Stimulated activated CD8-positive, alpha-beta memory T cell treated with anti-CD3 and anti-CD28 coated beads, Interleukin-15, amount 100 ng/mL, for 48 hours (primary cell): ENCODE measurements at places on chromosomes 3 and 15.

- DNase-seq: no peak
Measured at GRCh38 chr3:11465744-11466616, 177.7 kb downstream of the VGLL4 start.

DNA sequence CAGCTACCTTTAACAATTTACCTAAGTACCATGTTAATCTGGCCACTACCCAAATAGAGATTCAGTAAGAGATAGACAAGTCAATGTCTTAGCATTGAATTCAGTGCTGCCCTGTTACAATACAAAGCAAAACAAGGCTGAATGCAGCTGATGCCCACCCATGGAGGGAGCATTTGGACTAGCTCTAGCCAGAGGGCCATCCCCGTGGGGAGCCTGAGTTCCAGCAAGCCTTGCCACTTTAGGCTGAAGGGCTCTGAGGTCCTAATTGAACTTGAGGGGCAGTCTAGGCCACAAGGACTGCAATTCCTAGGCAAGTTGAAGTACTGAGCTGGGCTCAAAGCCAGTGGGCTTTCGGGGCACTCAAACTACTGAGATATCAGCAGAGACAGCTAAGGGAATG is 265.9 kb downstream of the EFHB start:
- no peak for DNase-seq

DNA sequence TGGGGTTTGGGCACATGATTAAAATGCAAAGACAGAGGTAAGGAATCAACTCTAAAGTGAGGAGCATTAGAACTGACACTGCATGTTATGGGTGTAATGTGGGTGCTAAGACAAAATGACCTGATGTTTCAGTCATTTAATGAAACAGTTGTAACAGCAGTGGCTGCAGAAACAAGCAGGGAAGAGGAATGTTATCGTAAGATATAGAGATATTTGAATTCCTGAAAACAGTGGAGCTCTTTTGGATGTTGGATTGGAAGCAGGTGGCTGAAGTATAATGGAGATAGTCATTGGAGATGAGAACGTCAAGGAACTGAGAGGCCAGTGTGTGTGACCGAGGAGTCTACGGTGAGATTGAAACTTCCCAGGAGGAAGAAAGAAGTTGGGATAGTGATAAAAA is 1065.2 kb downstream of the ZPLD1 start:
- no peak for DNase-seq

GRCh38 chr3:9946112-9947024 is 5.8 kb downstream of the PRRT3 start:
- peak; percentile 72 for DNase-seq

GRCh38 chr15:56798639-56799038 is 65.3 kb upstream of the ZNF280D start:
- peak; percentile 33 for DNase-seq

DNA sequence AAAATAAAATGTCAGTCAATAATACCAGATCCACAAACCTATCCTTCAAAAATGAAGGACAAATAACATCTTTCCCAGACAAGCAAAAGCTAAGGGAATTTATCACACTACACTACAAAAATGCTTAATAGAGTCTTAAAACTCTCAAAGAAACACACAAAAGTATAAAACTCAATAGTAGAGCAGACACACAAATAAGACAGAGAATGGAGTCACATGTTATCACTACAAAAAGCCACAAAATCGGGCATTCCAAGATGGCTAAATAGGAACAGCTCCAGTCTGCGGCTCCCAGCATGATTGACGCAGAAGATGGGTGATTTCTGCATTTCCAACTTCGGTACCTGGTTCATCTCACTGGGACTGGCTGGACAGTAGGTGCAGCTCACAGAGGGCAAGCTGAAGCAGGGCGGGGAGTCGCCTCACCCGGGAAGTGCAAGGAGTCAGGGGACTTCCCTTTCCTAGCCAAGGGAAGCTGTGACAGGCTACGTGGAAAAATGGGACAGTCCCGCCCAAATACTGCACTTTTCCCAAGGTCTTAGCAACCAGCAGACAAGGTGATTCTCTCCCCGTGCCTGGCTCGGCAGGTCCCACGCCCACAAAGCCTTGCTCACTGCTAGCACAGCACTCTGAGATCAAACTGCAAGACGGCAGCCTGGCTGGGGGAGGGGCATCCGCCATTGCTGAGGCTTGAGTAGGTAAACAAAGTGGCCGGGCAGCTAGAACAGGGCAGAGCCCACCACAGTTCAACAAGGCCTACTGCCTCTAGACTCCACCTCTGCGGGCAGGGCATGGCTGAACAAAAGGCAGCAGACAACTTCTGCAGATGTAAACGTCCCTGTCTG is 46.3 kb downstream of the SENP7 start:
- DNase-seq: no peak

GRCh38 chr3:8001712-8002111 is 499.9 kb upstream of the LMCD1 start:
- DNase-seq: no peak

- DNase-seq: no peak
Measured at GRCh38 chr3:169362301-169362700, 301.2 kb downstream of the MECOM start.

DNA sequence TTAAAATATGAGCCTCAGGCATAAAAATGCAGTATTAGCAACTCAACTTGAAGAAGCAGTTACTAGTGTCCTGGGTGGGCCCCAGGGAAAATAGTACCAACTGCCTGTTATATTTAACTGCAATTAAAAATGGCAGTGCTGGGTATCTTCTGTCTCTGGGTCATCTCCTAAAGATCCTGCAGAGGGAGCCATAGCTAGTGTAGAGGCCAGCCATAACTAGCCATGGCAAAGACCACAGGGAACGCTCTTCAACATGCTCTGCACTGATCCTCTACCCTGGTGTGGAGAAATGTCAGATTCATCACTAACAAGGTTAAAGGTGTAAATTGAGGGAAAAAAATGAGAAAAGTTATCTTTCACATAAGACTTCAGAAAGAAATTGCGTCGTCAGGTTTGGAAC is 181.3 kb downstream of the SNRPN start:
- DNase-seq: no peak

DNA sequence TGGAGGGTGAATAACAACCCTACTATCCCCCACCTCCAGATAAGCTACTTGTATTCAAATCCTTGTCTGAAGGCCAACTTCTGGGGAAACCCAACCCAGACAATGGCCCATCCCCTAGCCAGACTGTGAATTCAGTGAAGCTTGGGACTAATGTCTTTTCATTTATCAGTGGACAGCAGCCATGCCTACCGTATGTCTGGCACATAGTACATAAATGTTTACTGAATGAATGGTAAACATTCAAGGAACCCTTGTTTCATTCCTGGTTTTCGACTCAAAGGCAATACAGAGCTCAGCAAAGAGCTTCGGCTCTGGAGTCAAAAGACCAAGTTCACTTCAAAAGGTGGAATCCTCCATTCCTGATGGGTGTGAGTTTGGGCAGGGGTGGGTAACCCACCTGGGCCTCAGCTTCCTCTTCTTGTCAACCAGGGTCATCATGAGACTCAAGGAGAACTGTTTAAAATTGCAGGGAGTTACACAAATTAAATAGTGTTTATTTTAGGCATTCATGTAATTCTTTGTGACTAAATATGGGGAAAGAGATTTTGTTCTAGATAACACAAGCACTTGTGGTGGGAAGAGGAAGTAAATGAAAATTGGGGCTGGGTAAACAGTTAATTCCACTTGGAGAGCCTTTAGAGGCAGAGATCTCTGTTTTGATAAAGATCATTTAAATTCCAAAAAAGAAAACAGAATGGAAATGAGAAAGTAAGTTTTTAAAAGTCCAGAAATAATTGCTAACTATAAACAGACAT is 303.7 kb upstream of the WNT5A start:
- DNase-seq: no peak

DNA sequence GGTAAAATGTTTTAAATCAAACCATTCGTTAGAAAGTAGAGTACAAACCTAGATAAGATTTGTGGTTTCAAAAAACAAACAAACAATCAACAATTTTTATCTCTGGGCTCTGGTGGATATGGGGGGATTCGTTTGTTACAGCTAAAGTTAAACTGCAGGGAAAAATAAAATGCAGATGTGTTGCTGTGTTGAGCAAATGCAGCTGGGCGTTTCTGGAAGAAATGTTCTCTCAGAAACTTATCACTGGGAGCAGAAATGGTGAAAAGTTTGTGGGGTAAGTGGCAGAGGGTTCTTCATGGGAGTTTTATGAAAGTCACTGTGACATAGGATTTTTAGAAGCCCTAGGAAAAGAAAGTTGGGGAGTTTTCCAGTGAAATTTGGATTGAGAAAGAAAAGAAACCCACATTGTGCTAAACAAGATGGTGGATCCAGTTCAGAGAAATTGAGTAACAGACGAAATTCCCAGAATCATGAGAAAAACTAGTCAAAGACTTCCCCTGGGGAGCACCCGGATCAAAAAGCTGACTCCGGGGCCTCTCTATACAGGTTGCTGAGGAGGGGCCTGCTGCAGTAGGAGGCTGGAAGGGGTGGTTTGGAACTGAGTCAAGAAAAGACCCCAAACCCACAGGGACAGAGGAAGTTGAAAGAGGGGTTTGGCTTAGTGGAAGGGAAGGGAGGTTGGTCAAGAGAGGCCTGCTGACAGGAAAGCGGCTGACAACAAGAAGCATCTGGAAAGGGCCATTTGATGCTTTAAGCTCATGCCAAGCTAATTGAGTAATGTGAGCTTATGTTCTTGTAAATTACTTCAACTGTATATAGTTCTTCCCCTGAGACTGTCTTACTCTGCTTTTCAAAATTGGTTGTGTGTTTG is 108.7 kb downstream of the RARB start:
- DNase-seq: no peak

DNA sequence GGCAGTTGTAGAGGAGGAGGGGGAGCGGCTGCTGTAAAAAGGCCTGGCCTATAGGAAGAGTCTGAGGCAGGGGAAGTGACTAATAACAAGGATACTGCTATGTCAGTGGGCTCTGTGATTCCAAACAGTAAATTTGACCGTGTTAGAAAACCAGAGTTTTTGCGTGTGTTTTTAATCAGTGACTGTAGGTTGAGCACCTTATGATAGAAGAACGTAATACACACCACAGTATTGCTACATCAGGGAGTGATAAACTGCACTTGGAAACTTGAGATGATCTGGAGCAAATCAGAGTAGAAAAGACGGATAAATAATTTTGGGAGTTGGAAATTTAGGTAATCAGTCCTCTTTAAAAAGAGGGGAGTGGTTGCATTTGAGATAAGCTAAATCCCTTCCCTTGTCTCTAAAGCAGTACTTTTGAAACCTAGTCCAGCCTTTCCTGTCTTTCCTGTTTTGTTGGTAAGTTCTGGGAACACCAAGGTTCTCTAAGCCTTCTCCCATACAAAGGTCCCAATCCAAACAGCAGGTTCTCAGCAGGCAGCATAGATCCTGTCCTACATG is 130.5 kb upstream of the NR2E3 start:
- no peak for DNase-seq

DNA sequence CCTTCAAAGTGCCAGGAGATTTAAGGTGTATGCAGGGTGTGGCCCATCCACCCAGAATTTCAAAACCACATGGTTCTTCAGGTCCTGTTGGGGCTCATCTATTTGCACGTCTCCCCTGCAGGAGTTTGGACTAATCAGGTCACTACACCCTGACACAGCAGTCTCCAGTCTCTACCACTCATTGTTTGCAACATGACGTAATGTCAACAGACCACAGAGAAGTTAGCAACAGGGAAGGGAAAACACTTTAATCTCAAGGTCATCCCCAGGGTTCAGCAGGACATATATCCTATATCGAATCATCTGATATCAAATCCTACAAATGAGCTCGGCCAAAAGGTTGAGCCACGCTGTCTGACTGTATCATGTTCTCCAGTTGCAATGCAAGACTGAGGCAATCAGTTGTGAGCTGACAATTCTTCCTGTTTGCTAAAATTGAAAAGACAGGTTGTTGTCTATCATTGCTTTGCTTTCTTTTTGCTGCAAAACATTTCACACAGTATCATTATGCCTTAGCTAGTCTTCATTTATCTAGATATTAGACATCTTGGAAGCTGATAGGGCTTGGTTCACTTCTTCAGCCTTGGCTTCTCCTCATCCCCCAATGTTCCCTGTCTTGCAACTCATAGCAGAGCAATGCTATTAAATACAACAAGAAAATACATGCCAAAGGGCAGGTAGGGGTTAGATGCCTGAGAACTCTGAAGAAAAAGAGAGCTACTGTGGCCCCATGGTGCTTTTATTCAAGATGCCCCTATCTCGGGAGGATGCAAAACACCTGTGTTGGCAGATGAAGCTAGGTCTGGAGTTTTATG is 13.4 kb upstream of the LEKR1 start:
- no peak for DNase-seq

- DNase-seq: no peak
Measured at GRCh38 chr15:66919421-66919820, 146.0 kb upstream of the SMAD3 start.

DNA sequence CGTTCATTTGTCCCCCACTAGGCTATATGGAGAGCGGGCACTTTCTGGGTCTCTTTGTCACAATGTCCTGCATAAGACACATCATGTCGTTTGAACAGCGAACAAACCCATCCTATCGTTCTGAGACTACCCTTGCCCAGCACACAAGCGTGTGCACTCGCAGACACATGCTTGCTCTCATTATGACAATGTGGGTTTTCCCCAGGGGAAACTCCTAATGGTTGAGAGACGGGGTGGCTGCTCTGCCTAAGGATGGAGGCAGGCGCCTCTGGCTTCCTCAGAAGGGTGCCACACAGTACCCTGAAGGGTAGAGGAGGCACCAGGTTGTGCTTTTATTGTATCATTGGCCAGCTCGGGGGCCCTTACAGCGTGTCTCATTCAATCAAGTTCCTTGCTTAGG is 51.0 kb upstream of the MYZAP start:
- DNase-seq: no peak

DNA sequence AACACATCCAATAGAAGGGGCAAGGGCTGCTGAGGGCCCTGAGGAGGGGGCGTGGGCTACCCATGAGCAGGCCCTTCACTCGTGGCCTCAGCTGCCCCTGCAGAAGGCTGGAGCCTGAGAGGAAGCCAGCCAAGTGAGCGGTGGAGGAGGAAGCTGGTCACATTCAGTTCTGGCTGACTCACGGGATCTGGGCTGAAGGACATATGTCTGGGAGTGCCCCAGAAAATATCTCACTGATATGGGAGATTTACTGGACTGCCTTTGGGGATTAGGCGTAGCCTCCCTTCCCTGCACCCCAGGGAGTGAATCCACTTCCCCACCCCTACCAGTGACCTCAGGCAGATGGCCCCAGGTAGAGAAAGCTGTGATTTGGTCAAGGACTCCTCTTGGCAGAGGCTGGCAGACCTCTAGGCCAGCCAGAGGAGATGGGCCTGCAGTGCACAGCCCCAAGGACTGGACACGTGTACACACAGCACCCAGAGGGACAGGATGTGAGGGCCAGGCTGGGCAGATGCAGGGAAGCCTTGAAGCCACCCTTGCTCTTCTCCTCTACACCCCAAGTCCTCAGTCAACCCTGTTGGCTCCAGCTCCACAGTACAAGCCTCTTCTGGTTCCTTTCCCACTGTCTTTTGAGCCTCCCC is 14.2 kb upstream of the ANKDD1A start:
- no peak for DNase-seq

- no peak for DNase-seq
Measured at GRCh38 chr3:41162541-41162940, 36.8 kb upstream of the CTNNB1 start.

GRCh38 chr3:94062513-94063404 is at the start of the genes DHFR2 and NSUN3:
DHFR2 (minus strand) TSS chr3:94062916; CDS start chr3:94061511, 1,405 bp downstream.
NSUN3 (plus strand) TSS chr3:94063061; CDS start chr3:94063127, 66 bp downstream.
- DNase-seq: peak; percentile 66

GRCh38 chr3:140916603-140917002 is 25.0 kb upstream of the SLC25A36 start:
- DNase-seq: no peak
